ENCODE measurements at places on chromosomes 11 and 22.

GRCh38 chr22:44752285-44753188 lies at the start of gene ARHGAP8:
TSS of gene ARHGAP8 (plus strand) at chr22:44752575. CDS start at chr22:44786528, 33,953 bp downstream.
- DNase-seq, result no peak

- no peak for DNase-seq
These were observed 2.8 kb downstream of the SLC17A6 start for GRCh38 chr11:22340701-22341587.

GRCh38 chr11:106133529-106133928 lies 56.1 kb downstream of the AASDHPPT start:
- DNase-seq, result no peak

GRCh38 chr11:120883404-120884080 lies 140.4 kb upstream of the TBCEL start:
- DNase-seq, result no peak

GRCh38 chr22:20582520-20583361 lies 75.3 kb downstream of the MED15 start:
- no peak for DNase-seq

DNA sequence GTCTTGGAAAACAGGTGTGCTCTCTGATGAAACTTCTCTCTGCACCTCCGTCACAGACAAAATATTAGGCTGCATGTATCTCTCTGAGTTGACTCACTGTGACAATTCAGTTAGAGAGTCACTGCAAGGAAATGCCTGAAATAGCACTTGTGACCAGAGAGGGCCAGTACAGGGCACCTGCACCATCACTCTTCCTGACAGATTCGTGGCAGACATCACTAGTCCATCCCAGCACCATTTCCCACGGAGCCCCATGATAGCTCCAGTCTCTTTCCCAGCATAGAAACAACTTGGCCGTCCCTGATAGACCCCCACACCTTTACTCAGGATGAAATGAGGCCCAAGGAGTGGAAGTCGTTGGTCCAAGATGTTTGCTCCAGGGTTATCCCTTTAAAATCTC lies 73.3 kb upstream of the ISX start:
- DNase-seq, result no peak
